ENCODE measurements at places on chromosomes 16 and 17.

DNA sequence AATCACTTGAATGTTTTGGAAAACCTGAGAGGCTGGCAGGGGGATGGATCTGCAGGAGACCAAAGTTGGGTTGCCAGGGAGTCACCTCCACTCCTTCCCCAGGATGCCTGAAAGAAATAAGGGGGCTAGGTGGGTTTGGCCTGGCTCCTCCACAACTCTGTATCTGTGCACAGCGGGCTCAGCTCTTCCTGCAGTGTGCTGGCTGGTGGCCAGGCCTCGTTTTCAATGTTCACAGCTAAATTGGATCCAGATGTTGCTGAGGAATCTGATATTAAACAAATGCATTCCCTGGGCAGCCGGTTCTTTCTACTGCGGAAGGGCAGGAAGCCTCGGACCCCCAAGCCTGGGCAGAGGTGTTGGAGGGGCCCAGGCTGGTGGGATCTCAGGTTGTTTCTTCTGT, 106.2 kb downstream of the N4BP1 start:
- no peak for DNase-seq

- no peak for DNase-seq
These were observed 15.5 kb upstream of the CMIP start for GRCh38 chr16:81429045-81429521.

GRCh38 chr16:31382485-31383161, 10.5 kb upstream of the ITGAD start:
- no peak for DNase-seq

DNA sequence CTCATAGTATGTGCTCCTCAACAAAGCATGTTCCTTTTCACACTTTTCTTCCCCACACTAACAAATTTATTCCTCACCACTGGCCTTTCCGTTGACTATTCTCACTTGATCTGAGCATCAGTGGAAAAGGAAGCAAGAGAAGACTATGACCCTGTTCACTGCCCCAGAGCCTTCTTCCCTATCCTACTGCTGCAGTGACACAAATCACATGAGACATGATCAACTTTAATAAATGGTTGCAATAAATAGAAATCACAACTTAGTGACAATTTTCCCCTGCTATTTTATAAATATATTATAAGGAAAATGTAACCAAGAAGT, 438.7 kb upstream of the SOX9 start:
- no peak for DNase-seq

DNA sequence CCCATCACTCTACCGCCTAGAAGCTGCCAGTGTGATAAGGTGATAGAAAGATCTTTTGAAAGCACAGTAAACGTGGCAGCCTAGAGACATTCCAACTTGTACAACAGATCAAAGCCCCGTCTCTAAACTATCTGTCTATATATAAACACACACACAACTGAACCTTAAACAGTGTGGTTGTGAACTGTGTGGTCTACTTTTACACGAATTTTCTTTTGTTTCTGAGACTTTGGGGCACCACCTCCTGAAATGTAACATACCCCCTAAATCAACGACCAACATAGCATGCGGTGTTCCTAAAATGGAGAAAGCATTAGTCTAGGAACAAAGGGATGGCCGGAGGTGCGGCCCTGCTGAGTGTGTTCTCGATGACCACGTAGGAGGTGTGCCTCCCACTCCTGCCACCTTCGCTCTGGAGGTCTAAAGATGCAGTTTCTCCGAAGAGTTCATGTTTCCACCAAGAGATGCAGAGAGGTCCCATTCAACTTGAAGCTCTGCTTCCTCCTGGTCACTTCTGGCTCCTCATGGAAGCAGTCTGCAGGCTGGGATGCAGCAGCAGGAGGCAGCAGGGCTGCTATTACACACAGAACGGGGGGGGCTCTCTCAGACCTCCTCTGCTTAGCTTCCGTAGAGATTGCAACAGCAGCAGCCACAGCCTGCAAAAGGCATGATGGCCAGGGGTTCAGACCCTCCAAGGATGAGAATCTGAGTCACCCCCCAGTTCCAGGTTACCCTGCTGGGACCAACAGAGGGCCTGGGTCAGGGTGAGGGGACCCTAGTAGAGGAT, 22.6 kb upstream of the USP10 start:
- DNase-seq, result no peak

DNA sequence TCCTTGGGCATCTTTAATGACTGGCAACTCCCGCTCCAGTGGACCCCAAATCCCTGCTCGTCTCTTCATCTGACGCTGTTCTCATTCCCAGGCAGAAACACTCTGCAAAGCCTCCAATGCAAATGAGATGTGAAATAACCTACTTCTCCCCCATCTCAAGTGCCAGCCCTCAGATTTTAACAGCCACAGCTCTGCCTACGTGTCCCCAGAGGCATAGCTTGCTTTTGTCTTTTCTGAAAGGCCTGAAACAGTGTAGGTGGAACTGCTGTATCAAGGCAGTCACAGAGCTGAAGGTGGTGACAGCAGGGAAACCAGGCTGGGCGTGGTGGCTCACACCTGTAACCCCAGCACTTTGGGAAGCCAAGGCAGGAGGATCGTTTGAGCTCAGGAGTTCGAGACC, 14.7 kb downstream of the RPH3AL start:
- no peak for DNase-seq

DNA sequence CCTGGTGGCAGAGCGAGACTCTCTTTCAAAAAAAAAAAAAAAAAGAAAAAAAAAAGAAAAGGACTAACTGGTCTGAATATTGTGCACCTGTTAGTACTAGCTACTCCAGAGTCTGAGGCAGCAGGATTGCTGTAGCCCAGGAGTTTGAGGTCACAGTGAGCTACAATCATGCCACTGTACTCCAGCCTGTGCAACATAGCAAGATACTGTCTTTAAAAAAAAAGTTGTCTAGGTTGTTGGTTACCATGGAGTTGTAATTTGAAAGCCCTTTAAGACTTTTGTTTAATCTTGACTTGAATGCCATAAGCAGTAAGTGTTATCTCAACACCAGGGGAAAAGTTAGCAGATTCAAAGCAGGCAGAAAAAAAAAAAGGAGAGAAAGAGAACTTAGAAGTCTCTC, 10.9 kb upstream of the C16orf54 start:
- DNase-seq, result no peak

DNA sequence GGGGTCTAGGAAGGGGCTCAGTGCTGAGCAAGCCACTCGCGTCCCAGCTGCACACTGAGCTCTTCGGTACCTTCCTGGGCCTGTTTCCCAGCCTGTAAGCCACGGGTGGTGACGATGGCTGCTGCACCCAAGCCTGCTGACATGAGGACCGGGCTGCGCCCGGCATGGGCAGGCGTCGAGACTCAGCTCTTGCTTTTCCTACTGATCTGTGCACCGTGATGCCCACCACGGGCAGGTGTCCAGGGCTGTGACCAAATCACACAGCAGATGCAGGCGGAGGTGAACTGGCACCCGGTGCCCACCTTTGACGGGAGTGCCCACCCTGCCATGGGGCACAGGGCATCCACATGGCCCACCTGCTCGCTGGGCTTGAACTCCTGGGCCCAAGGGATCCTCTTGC, 17.9 kb downstream of the CCDC57 start:
- DNase-seq, result no peak

GRCh38 chr17:2797637-2798036, 1.4 kb downstream of the RAP1GAP2 start:
- peak; percentile 11 for DNase-seq

DNA sequence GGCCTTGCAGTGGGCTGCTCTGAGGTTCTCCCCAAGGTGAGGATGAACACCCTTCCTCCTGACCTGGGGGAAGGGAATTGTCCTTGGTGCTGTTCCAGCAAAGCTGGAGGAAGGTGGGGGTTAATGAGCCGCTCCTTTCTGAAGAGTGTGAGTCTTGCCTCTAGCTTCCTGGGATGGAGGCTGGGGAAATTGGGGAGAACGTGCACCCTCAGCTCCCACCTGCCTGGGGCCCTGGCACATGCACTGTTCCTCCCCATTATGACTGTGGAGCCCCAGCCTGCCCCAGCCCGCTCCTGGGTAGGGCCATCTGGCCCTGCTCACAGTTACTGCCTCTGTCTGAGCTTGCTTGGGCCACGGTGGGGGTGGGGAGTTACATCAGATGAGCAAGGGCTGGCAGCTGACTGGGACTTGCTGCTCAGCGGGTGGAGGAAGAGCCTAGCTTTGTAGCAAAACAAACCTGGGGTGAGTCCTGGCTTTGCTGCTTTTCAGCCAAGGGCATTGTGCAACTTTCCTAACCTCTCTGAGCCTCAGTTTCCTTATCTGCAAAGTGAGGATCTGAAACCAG, 11.1 kb downstream of the TNS4 start:
- DNase-seq, result peak; percentile 74

GRCh38 chr17:8788998-8789397, 10.2 kb downstream of the MFSD6L start:
- DNase-seq, result no peak

DNA sequence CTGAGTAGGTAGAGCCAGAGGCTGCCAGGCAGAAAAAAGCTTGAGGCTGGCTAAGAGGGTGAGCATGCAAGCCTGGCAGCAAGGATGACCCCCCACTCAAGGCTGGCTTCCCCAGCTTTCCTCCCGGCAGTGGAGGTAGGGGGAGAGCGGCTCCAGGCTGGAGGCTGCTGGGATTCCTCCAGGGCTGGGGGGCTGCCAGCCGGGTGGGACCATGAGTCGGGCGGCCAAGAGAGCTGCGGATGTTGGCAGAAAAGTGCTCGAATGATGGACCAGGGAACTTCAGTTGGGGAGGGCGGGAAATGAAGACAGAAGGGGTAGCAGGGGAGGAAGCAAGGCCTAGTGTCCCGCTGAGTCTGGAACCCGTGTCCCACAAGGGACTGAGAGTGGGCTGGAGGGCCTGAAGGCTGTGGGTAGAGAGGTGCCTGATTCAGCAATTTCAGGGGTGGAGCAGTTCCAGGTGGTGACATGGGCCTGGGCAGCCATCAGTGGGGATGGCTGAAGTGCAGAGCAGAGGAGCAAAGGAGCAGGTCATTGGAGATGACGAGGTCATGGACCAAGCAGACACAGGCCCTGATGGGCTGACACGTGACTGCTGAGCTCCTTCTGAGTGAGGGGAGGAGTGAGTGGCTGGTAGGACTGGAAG, 20.3 kb downstream of the HSD11B2 start:
- DNase-seq, result no peak

GRCh38 chr16:1343428-1344242, 8.0 kb downstream of the TSR3 start:
- DNase-seq, result no peak

- DNase-seq, result no peak
These were observed 50.8 kb downstream of the ZFHX3 start for GRCh38 chr16:72997141-72997542.

DNA sequence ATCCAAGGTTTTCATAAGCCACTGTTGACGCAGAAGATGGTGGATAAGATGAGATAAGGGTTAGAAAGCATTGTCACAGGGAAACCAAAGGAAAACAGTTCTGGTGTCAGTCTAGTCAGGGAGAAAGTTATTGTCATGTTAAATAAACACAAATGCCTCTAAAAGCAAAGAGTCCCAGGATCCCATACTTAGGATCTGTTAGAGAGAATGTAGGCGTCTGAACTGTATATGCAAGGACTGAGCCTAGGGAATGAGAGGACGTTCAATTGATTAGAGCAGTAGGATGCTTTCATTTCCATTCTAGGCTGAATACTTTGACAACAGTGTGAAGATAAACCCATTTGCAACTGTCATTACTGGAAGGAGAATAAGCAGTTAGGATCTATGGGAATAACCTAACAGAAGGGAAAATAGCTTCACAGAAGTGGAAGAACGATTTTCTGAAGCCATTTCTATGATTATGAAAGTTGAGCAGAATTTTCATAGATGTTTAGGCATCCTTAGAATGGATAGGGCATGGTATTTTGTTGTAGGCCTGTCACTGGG, 1149.1 kb upstream of the CDH8 start:
- DNase-seq, result no peak

GRCh38 chr16:9007177-9007794, 43.6 kb upstream of the USP7 start:
- no peak for DNase-seq

DNA sequence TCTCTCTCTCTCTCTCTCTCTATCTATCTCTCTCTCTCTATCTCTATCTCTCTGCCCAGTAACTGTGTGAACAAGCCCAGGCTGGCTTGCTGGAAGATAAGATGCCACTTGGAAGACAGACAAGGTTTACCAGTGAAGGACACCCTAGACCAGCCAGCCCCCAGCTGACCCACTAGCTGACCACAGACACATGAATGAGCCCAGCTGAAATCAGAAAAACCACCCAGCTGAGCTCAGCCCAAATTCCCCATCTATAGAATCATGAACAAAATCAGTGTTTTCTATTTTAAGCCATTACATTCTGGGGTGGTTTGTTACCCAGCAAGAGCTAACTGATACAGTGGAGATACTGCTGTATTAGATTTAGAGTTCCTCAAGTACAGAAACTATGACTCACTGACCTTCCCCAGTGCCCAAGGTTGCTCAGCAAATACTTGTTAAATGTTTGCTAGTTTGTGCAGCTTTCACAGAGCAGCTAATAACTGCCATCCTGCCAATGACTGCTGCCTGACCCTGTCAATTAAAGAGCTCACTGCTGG, 18.0 kb downstream of the EMP2 start:
- no peak for DNase-seq

GRCh38 chr17:77374170-77374936, 233.6 kb downstream of the SEC14L1 start:
- DNase-seq, result no peak

- DNase-seq, result no peak
These were observed 914 bp upstream of the GPRC5B start for GRCh38 chr16:19885451-19886072.

- DNase-seq, result no peak
These were observed 13.7 kb downstream of the METTL22 start for GRCh38 chr16:8634991-8635736.

GRCh38 chr16:48892893-48893292, 282.9 kb upstream of the N4BP1 start:
- DNase-seq, result no peak

GRCh38 chr16:524274-525040, 3.1 kb upstream of the CAPN15 start:
- DNase-seq, result no peak

DNA sequence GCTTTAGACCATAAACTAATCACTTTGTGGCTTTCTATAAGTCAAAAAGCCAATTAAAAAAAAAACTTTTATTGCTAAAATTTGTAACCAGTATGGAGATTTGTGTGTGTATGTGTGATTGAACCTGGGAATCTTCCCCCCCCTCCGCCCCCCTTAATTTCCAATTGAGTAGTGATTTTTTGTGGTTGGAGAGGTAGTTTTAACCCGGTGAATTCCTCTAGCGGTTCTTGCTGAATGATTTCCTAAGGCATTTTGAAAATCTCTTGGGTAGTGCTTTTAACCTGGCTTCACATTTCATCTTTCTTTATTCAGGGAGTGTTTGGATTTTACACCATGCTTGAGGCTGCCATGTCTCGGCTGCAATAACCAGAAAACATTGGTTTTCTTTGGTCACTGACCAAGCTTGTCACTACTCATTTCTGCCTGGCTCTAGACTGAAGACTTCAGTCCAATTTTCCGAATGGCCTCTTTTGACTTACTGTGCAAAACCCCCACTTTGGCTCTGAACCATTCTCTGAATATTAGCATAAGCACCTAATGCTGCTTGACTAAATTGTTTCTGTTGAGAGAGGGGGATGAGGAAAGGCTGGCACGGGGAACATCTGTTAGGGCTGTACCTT, 35.6 kb downstream of the PRKCA start:
- peak; percentile 49 for DNase-seq
